ENCODE measurements at places on chromosomes 7 and 10. TPM values are rescaled to one million over a fixed set of nuclear protein-coding genes. Genes with fewer than 3 reads are reported as not detected.

The SLC12A9 gene
- total RNA-seq = 31.0 TPM

The C10orf105 gene
- total RNA-seq = not detected

The INMT gene
- 6.4 TPM for total RNA-seq

The ITPRID1 gene
- 2.6 TPM for total RNA-seq

The WNT8B gene
- total RNA-seq = not detected

The NT5C3A gene
- total RNA-seq = 98.5 TPM

The PRLHR gene
- not detected for total RNA-seq

The ZNF425 gene
- total RNA-seq = 1.9 TPM

The AKR1C4 gene
- total RNA-seq = not detected

The BRAT1 gene
- 21.9 TPM for total RNA-seq

The SLC26A3 gene
- total RNA-seq = 2,382 TPM

The OR13A1 gene
- not detected for total RNA-seq

DNA sequence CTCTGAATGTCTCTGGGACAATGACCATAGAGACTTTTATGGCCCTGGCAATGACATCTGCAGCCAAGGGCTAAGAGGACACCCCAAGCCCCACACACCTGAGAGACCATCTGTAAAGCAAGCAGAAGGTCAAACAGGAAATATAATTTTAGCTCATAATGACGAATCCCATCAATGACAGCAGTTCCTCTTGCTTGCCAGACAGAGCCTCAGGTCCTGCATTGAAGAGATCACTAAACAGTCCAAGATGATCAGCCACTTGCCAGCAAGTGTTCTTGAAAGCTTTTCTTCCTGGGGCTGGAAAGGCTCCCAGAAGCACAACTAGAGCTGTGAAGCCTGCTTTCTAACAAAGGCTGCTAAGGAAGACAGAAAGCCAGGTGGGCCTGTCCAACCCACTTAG, 993.7 kb upstream of the AUTS2 start:
- DNase-seq = no peak

DNA sequence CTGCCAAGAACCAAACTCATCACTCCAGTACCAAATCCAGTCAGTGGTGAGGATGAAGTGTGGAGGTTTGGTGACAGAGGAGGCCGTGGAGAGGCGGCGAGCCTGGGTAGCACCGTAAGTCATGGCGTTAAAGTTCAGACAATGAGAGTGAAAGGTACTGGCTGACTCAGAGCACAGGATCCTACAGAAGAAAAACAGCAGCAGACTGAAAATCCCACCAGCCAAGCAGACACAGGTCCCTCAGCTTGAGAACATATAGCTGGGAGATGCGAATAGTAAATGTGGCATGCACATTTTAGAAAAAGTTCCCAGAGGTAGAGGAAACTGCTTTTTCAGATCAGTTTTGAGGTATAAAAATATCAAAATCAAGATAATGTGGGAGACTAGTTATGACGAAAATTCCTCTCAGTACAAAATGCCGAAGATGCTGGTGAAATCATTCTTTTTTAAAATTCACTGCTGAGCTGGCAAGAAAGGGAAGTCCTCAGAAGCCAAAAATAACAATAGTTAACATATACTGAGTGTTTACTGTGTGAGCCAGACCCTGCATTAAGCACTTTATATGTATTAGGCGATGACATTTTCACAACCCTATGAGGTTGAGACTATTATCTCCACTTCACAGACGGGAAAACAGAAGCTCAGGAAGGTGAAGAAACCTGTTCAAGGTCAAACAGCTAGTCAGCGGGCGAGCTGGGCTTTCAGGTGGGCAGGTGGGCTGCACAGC, 20.9 kb downstream of the PARP12 start:
- no peak for DNase-seq

DNA sequence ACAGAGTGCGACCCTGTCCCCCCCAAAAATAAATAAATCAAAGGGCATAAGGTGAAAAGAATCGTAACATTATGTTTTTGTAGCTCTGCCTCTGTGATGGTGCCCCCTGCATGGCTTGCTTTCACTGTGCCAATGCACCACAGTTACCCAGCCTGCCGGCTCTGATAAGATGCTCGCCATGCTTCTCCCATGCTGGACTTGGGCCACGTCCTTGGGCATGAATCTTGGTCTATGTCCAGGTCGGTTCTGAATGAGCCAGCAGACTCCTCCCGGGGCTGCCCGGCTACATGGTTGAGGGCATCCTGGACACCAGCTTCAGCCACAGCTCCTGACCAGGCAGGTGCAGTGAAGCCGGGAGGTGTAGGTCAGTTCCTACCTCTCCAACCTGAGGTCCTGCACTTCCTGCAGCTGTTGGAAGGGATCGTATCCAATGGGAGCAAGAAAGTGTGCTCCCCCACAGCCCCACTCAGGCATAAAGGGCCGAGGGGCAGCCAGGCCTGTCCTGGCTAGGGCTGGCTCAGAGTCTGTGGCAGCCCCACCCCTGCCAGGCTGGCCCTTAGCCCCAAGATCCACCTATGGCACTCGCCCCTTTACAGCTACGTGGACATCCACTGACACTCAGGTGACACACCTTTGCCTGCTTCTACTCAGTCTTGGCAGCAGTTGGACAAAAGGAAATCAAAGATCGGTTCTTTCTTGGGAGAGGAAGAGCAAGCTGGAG, 34.1 kb downstream of the CHST3 start:
- DNase-seq = no peak

DNA sequence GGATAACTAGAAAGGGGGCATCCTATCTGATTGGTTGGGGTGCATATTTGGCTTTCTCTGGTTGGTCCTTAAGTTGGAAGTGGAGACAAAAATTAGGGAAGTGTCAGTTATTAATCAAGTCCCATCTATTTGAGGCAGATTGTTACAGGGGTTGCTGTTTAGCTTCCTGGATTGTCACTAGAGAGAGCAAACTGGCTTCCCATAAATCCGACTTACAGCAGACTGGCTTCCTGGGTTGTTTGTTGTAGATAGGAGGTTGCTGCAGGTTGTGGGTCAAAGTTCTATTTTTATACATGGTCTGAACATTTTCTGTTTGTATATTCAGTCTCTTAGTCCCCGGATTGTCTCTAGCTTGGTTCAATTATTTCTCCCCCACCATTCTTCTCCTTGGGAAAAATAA, 106.1 kb upstream of the HABP2 start:
- no peak for DNase-seq

GRCh38 chr7:134246347-134246746, 70.4 kb downstream of the SLC35B4 start:
- DNase-seq = no peak

GRCh38 chr10:4310172-4310571, 515.8 kb upstream of the AKR1E2 start:
- no peak for DNase-seq

- no peak for DNase-seq
These were observed 7.1 kb downstream of the SND1 start for GRCh38 chr7:127658970-127659630.

GRCh38 chr10:86500846-86501245, 20.7 kb downstream of the WAPL start:
- DNase-seq = no peak

DNA sequence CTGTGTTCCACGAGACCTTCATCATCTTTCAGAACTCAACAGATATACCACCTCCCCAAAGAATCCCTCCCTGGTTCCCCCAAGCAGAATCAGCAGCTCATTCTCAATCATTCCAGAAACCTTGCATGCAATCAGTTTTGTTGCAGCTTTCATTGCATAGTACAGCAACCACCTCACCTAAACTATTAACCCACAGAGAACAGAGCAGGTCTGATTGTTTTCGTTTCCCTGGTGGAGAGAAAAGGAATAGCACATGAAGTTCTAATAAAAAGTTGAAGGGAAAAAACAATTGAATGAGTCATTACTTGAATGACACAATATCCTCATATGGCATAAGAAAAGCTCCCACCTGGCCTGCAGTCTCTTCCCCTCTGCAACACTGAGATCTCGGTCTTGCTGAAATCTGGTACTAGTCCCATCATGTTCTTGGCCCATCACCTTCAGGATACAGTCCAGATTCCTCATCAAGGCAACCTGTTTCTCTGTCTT, 147.1 kb upstream of the GDF10 start:
- no peak for DNase-seq

- no peak for DNase-seq
These were observed 1000.7 kb upstream of the LRRN3 start for GRCh38 chr7:110090110-110090820.

- no peak for DNase-seq
These were observed 22.4 kb upstream of the HDAC9 start for GRCh38 chr7:18473119-18473518.

- no peak for DNase-seq
These were observed 78.8 kb upstream of the ANKRD1 start for GRCh38 chr10:90999512-91000172.

GRCh38 chr7:19670806-19671205, 38.0 kb downstream of the POLR1F start:
- DNase-seq = no peak

- DNase-seq = peak; percentile 23
These were observed 170.8 kb upstream of the KLF14 start for GRCh38 chr7:130904792-130905191.

- peak; percentile 50 for DNase-seq
These were observed 5.2 kb upstream of the HOXA2 start for GRCh38 chr7:27107391-27108381.

DNA sequence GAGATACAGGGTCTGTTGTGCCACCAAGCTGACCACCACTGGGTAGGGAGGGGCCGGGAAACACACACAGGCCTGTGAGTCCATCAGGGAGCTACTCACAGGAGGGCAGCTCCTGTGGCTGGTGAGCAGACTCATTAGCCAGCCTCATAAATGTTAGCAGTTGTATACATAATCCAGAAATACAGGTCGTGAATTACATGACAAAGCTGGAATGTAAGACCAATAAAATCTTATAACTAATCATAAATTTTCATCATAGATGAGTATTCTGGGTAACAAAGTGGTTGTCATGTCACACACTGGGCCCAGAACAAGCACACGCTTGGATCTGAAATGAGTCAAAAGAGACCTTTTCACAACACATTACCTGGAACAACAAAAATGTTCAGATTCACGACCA, 642.6 kb upstream of the AUTS2 start:
- DNase-seq = no peak

- DNase-seq = no peak
These were observed 59.5 kb upstream of the PDLIM1 start for GRCh38 chr10:95350219-95350829.

GRCh38 chr10:93261961-93262610, 188.4 kb downstream of the CYP26A1 start:
- DNase-seq = no peak

- DNase-seq = no peak
These were observed 41.9 kb downstream of the MKI67 start for GRCh38 chr10:128084364-128084763.

DNA sequence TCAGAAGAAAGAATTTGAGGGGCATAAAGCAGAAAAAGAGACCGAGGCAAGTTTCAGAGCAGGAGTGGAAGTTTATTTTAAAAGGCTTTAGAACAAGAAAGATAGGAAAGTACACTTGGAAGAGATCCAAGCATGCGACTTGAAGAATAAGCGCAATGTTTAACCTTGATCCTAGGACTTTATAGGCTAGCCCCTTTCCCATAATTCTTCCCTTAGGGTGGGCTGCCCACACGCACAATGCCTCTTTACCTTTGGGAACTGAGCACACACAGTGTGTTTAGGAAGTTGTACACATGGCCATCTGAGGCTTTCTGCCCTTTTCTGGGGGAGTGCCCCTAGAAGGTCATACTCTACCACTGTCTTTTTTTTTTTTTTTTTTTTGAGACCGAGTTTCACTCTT, 11.2 kb upstream of the GSTO1 start:
- DNase-seq = no peak

DNA sequence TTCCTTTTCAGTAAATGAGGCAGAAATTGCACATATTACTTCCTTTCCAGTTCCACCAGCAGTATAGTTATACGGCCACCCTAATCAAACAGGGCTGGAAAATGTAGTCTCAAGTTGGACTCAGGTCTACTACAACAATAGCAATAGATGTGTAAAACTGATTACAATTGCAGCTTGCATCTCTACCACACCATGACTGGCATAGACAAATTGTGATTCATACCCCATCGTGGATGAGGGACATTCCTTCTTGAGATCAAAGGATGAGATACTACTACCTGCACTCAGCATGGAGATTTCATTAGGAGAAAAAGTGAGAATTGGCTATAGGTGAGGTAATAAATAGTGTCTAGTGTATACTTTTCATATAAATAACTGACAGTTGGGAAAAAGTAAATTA, 1220.8 kb downstream of the TYW1 start:
- DNase-seq = no peak

- DNase-seq = no peak
These were observed 85.8 kb downstream of the CALD1 start for GRCh38 chr7:134865001-134865845.

- DNase-seq = no peak
These were observed 12.5 kb upstream of the COL13A1 start for GRCh38 chr10:69789164-69789576.

DNA sequence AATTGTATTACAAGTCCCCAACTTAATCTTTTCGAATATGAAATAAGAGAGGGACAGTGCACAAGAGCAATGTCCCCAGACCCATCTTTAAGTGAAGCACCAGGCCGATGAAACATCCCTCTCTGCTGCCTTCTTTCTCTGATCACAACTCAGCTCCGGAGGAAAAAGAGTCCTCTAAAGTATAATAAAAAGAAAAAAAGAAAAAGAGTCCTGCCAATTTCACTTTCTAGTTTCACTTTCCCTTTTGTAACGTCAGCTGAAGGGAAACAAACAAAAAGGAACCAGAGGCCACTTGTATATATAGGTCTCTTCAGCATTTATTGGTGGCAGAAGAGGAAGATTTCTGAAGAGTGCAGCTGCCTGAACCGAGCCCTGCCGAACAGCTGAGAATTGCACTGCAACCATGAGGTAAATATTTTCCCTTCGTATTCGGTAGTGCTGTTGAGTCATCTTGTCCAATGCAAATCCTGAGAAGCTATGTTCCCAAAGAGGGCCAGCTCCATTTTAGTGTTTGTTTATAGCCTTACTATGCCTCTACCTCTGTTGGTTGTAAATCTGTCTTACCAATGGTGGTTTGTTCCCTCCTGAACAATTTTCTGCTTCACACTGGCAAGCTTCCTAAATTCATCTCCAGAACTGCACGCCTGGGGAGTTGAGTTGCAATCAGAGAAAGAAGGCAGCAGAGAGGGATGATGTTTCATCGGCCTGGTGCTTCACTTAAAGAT, at the start of gene IFIT2:
Gene IFIT2 (plus strand): TSS at position 326 of the 725 bp plus-strand sequence. CDS start 78 bp downstream, at position 404.
- peak; percentile 37 for DNase-seq

GRCh38 chr7:42856605-42856987, 55.3 kb downstream of the C7orf25 start:
- DNase-seq = no peak

GRCh38 chr7:14351167-14351566, 361.7 kb upstream of the ETV1 start:
- no peak for DNase-seq

- DNase-seq = no peak
These were observed 22.0 kb upstream of the SLC26A4 start for GRCh38 chr7:107638594-107638993.

- no peak for DNase-seq
These were observed 159.9 kb downstream of the ZNF365 start for GRCh38 chr10:62534031-62534430.
